ENCODE measurements at places on chromosomes 13 and 19.
A peak's percentile ranks its signal among the peaks of the same experiment; 100 is the strongest.

GRCh38 chr13:113421673-113422270, 31.5 kb downstream of the ADPRHL1 start:
- no peak for DNase-seq

DNA sequence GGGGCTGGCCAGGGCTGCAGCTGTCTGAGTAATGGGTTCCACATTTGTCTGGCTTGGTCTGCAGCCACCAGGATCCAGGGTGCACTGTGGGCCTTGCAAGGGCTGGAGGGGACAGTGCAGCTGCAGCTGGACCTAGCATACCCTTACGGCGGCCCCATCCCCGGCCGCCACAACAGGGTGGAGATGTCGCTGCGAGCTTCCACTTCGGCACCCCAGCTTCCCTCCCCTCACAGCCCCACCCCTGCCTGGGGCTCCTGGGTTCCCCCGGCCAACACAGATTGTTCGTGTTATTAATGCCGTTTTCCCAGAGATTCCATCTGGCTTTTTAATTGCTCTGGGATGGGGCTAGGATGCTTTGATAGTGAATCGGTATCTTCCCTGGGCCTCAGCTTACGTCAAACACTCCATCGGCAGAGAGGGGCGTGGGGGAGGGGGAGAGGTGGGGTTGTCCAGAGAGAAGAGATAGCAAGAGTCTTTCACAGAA, 5.8 kb downstream of the CEBPA start:
- DNase-seq: no peak

DNA sequence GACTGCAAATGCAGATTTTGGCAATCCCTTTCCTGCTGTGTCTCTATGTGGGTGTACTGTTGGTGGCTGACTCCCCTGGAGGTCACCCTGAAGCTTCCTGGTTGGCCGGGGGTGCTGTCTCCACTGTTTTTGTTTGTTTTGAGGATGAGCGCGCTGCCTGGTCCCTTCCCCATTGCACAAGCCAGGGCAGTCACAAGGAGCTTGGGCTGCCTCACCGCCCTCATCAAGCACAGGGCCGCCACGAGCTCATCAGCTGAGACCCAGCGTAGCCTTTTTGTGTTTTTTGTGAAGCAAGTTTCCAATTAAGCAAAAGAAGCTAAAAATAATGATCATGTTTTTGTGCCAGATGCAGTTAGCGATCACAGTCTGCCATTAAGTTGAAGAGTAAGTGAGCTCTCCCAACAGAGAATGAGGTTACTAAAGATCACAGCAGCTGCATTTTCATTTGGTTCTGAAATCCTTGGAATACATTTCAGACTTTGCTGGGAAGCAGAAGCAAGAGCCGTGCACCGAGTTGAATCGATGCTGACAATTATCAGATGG, 57.8 kb downstream of the GGACT start:
- peak; percentile 26 for DNase-seq

- DNase-seq: no peak
These were observed 51.6 kb downstream of the KLF2 start for GRCh38 chr19:16376241-16376640.

- no peak for DNase-seq
These were observed 32.2 kb downstream of the GP6 start for GRCh38 chr19:55005684-55006488.

DNA sequence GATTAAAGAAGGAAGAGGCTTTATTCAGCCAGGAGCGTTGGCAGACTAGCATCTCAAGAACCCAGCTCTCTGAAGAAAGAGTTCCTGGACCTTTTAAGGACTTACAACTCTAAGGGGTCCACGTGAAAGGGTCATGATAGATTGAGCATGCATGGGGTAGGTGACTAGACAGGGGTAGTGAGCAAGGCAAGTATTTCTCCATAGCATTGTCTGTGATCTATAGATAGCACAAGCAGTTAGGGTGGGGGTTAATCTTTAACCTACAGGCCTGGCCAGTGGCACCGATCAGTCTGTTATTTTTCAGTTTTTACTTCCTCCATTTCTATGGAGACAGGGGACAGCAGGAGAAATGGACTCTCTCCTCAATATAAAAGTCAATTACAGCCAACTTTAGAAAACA, 983.7 kb downstream of the SLITRK1 start:
- no peak for DNase-seq

- no peak for DNase-seq
These were observed 344.5 kb downstream of the KCNRG start for GRCh38 chr13:50359779-50360178.

GRCh38 chr19:952680-953444, 27.0 kb downstream of the ARID3A start:
- DNase-seq: no peak

- DNase-seq: peak; percentile 24
These were observed 2.0 kb downstream of the LRRC4B start for GRCh38 chr19:50565984-50566903.

DNA sequence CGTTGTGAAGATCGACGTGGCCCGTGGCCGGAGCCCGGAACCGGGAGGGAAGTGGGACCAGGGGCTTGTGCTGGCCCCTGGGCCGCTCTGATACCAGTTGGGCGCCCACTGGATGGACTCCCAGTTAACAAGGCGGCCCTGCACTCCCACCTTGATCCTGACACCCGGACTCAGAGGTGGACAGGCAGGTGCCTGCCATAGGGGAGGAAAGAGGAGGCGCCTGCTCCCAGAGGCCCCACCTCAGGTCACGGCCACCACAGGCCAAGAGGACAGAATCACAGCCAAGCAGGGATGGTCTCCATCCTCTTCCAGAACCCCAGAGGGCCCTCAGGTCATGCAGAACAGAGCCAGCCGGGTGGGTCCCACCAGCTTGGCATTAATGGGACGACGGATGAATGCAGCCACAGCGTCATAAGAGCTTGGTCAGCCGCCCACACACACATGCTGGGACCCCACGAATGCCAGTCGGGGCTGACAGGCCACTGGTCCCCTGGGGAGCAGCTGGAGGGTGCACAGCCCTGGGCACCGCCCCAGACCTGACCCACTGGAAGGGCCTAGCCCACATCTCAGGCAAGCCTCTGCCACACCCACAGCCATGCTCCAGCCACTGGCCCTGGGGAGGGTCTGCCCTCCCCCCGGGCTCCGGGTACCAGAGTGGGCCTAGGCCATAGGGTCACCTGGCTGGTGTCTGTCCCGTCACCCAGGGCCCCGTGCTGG, 9.6 kb upstream of the KLF16 start:
- DNase-seq: no peak

DNA sequence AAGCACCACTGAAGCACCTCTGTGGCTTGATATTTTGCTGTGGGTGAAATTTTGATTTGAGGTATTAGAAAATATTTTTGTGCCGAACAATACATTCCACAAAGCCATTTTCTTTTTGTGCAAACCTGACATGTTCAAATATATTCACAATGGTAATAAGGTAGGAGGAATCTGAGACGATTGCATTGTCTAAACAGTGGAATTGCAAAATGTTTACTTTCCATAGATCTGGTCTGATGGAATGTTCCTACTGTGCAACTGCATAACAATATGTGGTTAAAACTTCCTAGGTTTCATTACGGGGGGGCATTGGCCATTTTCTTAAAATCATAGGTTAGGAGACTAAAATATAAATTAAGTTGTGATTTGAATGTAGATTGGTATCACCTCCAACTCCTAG, 42.7 kb upstream of the AKAP11 start:
- no peak for DNase-seq

GRCh38 chr13:25233861-25234260, 53.4 kb downstream of the MTMR6 start:
- DNase-seq: no peak

DNA sequence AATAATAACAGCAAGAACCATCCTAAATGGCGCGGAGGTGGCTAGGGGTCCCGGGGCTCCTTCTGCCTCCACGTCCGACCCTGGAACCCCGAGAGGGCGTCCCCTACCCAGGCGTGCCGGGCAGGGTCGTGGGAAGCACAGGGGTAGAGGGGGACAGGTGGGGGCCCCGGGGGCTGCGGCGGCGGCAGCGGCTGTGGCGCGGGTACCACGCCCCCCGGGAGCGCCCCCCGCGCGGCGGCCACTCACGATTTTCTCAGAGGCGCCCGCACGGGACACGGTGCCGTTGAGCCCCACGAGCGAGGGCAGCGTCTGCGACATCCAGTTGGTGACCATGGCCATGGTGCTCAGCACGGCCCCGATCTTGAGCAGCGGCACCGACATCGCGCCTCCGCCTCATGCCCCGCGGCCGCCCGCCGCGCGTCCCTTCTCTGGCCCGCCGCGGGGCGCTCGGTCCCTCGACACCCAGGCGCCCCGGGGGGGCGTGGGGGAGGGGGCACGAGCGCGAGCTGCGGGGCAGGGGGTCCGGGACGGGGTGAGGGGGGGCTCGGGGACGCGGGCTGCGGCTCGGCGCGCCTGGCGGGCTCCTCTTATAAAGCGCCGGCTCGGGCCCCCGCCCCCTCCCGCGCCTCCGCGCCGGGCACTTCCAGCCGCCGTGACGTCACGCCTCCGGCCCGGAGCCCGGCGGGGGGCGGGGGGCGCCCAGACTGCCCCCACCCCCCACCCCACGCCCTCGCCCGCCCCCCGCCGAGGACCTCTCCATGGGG, 22.9 kb downstream of the OLFM2 start:
- peak; percentile 5 for DNase-seq

DNA sequence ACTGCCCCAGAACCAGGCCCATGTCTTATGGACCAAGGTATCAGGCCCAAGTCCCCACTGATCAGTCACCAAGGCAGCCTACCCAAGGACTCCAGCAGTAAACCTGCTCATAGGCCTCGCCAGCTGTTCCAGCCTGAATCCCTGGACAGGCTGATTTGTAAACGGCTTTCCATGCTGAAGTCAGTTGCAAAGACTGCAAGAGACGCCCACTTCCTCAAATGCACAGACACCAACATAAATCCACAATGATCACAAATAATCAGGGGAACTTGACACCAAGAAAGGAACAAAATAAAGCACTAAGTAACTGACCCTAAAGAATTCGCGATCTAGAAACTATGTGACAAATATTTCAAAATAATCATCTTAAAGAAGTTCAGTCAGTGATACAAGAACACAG, 75.2 kb downstream of the RXFP2 start:
- no peak for DNase-seq

GRCh38 chr13:20561741-20562140, 5.2 kb upstream of the IFT88 start:
- no peak for DNase-seq

GRCh38 chr19:33628921-33629825, 7.4 kb downstream of the CHST8 start:
- no peak for DNase-seq

DNA sequence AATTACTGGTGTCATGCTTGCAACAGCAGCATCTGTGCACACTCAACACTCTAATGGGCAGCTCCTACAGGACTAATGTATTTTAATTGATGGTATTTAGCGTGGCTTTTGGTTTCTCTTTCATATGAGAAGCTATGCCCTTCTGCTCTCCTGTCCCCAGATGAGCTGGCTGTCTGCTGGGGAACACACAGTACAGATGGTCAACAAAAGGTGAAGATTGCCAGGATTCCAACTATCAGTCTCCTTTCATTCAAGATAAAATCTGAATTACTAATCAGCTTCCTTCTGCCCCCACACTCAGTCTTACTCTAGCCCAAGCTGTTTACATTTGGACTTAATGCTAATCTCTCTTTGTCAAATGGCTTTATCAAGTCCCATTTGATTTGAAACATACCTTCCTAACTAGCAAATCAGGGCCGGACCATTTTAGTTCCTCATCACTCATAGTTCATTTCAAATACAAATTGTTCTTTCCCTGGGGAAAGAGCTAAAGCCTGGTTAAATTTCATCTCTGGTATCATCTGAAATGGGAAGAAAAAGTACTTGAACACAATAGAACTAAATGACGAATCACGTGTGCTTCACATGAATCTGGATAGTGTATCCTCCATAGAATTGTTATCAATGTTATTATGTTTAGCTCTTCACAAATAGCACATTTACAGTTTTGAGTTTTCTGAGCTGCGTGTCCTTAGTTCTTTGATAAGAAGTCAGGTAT, 988.0 kb downstream of the PCDH17 start:
- DNase-seq: no peak

GRCh38 chr19:31057476-31057875, 291.8 kb downstream of the TSHZ3 start:
- no peak for DNase-seq

- no peak for DNase-seq
These were observed 161.4 kb upstream of the TSHZ3 start for GRCh38 chr19:31510635-31511034.

GRCh38 chr19:33248954-33249613, 23.4 kb upstream of the SLC7A10 start:
- DNase-seq: no peak

DNA sequence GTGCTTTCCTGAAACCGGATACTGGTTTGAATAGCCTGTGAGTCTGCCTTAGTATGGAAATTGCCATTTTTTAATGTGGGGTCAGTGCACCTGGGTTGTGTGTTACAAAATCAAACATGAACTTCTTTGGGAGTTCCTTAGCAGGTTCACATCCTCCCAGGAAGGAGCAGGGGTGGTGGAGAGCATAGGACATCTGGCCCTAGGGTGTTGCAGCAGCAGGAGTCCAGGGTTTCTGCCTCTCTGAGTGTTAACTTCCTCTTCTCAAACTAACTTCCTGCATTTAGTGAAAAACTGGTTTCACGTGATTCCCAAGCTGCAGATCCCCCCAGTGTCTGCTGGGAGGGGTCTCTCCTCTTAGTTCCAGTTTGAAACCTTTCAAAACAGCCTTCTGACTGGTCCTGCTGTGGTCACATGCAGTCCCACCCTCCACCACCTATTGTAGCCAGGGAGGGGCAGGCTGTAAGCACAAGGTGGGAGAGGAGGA, 7.2 kb downstream of the RNASEH2B start:
- DNase-seq: no peak

GRCh38 chr19:39754971-39755370, 17.1 kb upstream of the CLC start:
- DNase-seq: no peak

- DNase-seq: no peak
These were observed 44.3 kb upstream of the CEACAM21 start for GRCh38 chr19:41531438-41532311.

DNA sequence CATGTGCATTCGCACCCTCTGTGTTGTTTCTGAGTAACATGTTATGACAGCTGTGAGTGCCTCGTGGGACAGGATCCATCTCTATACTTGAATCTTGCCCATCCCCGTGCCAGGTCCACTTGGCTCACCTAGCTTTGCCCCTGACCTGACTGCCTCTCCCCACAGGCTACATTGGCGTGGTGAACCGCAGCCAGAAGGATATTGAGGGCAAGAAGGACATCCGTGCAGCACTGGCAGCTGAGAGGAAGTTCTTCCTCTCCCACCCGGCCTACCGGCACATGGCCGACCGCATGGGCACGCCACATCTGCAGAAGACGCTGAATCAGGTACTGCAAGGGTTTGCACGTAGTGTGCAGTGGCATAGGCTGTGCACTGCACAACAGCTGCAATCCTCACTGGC, 53.2 kb downstream of the TMED1 start:
- DNase-seq: no peak

GRCh38 chr13:22276616-22277015, 605.7 kb downstream of the FGF9 start:
- DNase-seq: no peak

All from hypothalamus (tissue), 51 donors.